ENCODE measurements at places on chromosomes 5 and 9. TPM values are rescaled to one million over a fixed set of nuclear protein-coding genes. Genes with fewer than 3 reads are reported as not detected.

PCDHA1 gene
- total RNA-seq = not detected

BAAT gene
- not detected for total RNA-seq

SLC46A2 gene
- total RNA-seq = 0.35 TPM

DNA sequence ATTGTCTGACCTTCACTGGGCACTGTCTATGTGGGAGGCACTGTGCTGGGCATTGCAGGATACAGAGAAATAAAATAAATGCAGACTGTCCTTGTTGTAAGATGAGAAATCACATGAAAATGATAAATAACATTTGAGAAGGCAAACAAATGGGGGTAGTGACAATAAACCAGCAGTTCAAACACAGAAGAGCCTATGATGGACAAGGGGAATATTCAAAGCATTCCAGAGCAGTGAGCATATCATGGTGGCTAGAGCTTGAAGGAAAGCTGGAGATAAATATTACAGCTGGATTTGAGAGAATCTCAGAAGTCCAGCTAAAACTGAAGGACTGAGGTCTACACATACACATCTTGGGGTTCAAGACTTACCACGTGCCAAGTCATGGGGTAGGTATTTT is 209.9 kb downstream of the ASTN2 start:
- no peak for DNase-seq

DNA sequence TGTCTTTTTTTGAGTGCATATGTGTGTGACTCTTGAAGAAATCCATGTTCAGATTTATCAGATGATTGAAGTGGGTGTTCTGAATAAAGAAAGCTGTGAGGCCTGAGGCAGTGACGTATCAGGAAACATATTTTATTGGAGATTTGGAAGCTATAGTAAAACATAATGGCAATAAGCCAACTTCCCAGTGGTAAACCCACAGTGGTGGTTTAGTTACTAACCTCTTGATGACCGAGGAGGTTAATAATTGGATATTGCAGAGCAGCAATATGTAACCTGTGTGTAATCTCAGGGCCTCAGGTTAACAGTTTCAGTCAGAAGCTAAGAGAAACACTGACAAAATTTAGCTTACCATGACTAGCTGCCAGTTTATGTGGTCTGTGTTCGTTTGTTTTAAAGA is 6.9 kb downstream of the RGMB start:
- DNase-seq = no peak

DNA sequence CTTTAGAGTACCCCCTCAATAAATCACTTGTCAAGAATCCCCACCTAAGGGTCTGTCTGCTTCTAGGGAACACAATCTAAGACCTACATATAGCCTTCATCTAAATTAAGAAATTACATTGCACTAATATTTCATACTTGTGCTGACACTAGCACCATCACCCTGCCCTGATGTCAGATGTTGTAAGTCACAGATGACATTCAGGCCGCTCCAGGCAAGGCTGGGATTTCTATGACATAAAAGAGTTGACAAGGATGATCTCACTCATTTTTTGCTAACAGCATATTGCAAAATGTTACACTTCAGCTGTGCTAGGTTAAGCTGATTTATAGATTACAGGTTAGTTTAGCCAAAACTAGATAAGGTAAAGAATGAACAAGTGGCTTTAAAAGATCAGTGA is 372.5 kb upstream of the GRIA1 start:
- no peak for DNase-seq

DNA sequence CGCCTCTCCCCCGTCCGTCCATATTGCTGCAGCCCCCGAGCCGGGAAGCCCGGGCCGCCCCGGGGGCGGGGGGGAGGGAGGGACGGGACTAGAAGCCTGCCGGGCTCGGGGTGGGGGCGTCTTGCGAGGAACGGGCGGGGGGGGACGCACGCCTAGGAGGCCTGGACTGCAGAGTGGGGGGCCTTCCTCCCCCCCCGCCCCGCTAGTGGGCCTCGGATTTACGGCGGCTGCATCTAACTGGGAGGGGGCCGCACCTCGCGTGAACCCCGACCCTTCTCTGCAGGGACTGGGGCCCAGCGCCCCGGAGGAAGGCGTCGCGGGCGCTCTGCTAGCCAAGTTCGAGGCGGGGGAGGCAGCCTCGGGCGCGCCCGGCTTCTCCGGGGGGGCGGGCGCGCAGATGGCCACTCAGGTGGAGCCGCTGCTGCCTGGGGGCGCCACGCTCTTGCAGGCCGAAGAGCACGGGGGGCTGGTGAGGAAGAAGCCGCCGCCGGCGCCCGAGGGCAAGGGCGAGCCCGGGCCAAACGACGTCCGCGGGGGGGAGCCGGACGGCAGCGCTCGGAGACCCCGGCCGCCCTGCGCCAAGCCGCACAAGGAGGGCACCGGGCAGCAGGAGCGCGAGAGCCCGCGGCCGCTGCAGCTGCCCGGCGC is at the start of gene LARP1:
Gene LARP1, plus strand, starts transcription at position 17 of the 648 bp plus-strand sequence. Its CDS starts 381 bp downstream, at position 398.
- DNase-seq = no peak

- no peak for DNase-seq
These were observed 17.7 kb downstream of the CAVIN4 start for GRCh38 chr9:100595391-100596199.

DNA sequence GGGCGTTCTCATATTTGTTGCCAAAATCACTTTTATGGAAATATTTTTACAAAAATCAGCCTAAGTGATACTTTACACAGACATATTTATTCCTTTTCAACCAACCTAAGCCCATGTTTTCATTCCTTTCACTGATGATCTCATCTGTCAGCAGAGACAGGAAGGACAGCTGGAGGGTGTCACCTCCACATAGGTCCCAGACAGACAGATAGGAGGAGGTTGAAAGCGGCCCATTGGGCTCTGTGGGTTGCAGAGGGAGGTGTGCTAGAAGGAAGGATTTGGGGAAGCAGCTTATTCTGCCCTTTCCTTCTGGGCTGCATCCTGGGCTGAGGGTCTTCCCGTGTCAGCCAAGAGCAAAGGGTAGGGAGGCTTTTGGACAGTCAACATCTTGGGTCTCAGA is 26.0 kb upstream of the SEMA4D start:
- DNase-seq = no peak

- no peak for DNase-seq
These were observed 354.1 kb upstream of the SLC30A5 start for GRCh38 chr5:68739752-68740151.

DNA sequence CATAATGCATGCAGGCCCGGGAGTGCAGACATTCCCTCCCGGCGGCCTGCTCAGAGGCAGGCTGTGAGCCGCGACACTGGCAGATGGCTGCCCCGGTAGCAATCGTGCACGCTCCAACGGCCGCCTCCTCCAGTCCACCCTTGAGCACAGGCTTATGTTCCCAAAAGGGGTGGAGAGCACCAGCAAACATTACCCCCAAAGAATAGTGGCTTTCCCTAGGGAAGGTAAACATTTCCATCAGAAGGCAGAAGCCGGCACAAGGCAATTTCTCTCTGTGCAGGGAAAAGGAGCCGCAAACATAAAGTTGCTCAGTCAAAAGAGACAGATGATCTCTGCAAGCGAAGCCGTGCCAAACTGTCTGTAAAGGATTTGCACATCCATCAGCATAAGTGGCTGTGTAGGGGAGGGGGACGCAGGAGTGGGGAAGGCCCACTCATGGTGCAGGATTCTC is 92.5 kb downstream of the SIL1 start:
- DNase-seq = no peak

DNA sequence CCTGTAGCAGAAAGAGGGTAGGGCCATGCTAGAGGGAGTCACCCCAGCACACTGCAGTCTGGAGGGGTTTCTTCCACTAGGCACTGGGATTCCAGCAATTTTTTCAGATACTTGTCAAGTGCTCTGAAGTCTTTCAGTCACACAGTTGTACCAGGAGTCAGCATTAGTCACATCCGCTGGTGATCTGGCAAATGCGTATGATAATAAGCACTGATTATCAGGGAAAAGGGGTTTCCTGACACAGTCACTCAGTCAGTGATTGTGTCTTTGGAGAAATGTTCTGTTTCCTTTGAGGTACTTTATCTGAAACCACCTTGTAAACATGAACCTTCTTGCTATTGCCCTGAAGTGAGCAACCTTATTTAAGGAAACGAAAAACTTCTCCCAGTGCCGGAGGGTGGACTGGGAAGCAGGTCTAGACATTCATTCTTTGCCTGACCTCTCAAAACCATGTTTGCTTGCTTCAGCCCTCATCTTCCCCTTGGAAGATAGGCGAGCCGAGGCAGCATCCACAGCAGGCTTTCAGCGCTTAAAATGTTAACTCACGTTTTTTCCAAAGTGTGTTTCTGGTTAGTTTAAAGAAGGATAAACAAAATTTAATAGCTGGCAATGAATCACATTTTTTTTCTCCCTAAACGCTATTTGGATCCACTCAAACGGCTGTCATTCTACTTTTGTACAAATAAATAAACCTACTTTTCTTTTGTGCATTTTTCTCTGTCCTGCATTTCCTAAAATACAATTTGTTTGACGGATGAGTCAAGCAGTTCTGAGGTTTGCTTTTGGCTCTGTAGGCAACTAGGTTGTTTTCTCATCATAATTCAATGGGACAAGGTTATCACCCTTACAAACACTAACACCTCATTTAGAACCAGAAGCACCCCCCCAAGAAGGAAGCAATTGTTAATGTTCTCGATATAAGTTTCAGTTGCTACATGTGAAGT is 77.7 kb downstream of the FOXD1 start:
- no peak for DNase-seq

DNA sequence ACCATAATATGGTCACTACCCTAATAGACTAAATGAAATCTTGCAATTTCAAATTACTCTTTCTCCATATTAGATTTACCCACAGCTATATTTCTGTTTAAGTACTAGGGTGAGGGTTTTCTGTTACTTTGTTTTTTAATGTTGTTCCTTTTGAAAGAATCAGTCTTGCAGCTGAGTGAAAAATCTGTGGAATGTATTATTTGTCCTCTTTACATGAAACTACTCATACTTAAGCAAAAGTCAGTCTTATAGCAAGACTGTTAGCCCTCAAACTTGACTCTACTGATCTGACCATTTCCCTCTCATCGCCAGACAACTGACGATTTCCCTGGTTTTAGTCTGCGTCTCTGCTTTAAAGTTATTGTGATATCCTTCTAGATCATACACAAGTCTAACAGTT is 84.0 kb downstream of the PIK3R1 start:
- DNase-seq = no peak

DNA sequence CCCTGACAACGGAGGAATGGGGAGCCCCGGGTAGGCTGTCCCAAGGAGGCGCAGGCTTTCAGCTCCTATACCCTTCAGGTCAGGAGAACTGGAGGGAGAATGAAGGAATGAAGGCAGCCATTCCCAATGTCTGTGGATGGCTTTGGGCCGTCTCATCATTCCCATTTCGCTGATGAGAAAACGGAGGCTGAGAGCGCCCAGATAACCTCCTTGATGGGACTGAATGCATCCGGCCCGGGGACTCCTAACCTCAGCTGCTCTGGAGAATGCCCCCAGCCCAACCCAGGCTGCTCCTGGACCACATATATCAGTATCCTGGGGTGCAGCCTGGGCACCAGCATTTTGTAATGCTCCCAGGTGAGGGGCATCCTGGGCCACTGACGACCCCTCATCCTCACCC is 52.6 kb upstream of the RNU6ATAC start:
- no peak for DNase-seq

DNA sequence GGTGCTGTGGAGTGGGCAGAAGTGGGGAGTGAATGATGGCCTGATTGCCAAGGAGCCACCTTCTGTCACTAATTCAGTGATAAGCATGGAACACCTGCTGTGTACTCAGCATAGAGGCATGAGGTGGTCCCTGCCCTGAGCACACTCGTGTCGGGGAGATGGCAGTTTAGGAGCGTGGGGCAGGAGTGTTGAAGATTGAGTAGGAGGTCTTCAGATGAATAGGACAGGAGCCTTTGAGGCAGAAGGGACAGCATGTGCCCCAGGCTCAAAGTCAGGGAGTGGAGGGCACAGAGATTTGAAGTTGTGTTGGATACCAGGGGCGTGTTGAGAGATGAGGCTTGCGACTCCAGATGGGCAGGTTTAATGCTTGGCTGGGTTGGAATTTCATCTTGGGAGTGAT is 55.0 kb downstream of the ZNF618 start:
- DNase-seq = no peak

GRCh38 chr9:118786877-118787276 is 582.4 kb downstream of the BRINP1 start:
- DNase-seq = no peak

GRCh38 chr5:160152901-160153300 is 33.7 kb upstream of the PWWP2A start:
- no peak for DNase-seq
